Neural progenitor cell (in vitro differentiated cells): ENCODE measurements at places on chromosomes 16 and 17. TPM values are rescaled to one million over a fixed set of nuclear protein-coding genes. Genes with fewer than 3 reads are reported as not detected.

The ZNF18 gene
- total RNA-seq, result 10.8 and 15.9 TPM in 2 replicates

The SPN gene
- 0.02 and 0.25 TPM in 2 replicates for total RNA-seq

The CRISPLD2 gene
- 0.11 and 0.50 TPM in 2 replicates for total RNA-seq

The COTL1 gene
- 46.9 and 93.7 TPM in 2 replicates for total RNA-seq

The CDH8 gene
- total RNA-seq, result 23.7 and 31.4 TPM in 2 replicates

The HOXB1 gene
- total RNA-seq, result not detected in 2 replicates

DNA sequence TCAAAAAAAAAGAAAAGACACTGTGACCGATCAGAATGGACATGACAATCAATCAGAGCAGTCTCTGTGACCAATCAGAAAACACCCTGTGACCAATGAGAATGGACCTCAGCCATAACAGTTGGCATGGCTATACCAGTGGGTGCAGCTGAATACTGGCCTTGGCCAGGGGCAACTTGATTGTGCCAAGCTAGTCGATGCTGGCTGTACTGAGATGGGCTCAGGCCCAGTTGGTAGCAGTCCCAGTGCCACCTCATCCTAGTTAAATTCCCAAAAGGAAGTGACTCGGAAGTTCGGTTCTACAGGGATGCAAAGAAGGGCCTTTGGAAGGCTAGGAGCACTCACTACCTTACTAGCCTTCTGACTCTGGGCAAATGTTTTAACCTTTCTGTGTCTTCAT is 37.2 kb upstream of the BCO1 start:
- no peak for DNase-seq

GRCh38 chr16:72847187-72848027 is 200.5 kb downstream of the ZFHX3 start:
- DNase-seq, result peak; percentile 66

- peak; percentile 75 for DNase-seq
Observed at GRCh38 chr17:29291163-29291752, 2.7 kb downstream of the NUFIP2 start.

DNA sequence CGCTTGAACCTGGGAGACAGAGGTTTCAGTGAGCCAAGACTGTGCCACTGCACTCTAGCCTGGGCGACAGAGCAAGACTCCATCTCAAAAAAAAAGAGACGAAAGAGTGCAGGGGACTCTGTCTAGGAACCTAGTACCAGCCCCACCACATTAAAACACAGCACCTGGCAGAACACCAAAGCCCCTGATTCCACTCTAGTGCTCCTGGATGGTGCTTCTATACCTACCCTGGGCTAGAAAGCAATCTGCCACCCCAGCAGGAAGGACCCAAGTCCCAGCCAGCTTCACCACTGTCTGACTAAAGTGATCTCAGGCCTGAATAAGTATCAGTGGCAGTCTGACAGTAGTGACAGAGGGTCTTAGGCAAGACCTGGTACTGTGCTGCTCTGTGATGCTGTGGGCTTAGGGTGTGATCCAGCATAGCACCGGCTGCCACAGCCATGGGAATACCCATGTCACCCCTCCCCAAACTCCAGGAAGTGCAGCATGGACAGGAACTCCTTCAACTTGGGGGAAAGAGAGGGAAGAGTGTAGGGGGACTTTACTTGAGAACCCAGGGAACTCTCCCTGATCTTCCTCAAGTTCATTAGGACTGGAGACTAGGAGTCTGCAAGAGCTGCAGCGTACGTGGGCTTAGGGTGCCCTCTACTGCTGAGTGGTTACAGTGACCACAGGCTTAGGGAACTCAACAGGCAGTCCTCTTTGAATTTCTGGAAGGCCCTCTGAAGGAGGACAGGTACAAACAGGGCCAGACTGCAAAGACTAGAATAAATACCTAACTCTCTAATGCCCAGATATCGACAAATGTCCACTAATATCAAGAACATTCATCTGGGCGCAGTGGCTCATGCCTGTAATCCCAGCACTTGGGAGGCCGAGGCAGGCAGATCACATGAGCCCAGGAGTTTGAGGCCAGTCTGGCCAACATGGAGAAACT is 30.0 kb upstream of the RNF43 start:
- DNase-seq, result peak; percentile 88

DNA sequence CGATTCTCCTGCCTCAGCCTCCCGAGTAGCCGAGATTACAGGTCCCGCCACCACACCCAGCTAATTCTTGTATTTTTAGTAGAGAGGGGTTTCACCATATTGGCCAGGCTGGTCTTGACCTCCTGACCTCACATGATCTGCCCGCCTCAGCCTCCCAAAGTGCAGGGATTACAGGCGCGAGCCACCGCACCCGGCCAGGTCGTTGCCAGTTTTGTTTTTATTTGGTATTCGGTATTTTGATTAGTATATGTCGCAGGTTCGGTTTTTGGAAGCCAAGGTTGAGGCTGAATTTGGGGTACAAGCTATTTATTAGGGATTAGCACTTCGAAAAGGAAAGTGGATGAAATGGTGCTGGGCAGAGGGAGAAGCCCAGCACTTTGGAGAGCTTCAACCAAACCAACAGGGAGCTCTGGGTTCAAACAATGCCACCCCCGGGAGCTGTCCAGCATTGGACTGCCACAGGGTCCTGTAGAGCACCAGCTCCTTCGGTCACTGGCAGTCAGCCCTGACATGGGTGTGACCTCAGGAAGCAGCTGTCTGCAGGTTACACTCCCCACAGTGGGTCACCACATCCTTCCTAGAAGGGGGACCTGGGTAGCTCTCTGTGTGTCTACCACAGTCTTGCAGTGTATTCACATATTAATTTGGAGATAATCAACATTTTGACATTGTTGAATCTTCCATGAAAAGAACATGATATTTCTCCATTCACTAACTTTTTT is 1.5 kb upstream of the CLEC10A start:
- DNase-seq, result no peak

DNA sequence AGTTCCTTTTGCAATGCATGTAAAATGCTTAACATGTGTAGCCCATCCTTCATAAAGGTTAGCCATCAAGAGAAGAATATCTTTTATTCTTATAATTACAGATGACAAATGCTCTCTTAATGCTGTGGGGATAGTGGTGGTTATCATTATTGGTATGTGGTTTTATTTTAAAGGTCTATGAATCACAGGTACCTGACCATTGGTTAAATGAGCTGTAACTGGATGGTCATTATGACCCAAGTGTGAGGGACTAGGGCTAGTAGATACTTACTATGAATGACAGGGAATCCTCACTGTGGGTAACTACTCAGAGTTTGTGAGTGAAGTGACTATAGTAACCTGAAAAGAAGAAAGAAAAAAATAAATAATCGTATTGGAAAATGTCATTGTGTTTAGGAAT is 78.8 kb downstream of the CDRT15 start:
- DNase-seq, result no peak

DNA sequence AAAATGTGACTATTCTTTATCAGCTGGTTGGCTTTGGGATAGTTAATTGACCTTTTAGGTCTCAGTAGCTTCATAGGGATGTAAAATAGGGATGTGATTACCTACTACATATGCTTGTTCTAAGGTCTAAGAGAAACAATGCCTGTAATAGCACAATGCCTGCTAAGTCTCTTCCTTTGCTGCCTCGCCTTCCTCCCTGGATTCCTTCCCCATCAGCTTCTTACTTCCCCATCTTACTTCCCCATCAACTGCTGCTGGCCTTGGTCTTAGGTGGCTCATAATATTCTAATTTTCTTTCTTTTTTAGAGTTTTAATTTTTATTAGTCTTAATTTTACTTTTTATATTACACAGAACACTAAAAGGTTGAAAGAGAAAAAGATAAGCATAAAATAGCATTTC is 59.2 kb upstream of the GOT2 start:
- no peak for DNase-seq

DNA sequence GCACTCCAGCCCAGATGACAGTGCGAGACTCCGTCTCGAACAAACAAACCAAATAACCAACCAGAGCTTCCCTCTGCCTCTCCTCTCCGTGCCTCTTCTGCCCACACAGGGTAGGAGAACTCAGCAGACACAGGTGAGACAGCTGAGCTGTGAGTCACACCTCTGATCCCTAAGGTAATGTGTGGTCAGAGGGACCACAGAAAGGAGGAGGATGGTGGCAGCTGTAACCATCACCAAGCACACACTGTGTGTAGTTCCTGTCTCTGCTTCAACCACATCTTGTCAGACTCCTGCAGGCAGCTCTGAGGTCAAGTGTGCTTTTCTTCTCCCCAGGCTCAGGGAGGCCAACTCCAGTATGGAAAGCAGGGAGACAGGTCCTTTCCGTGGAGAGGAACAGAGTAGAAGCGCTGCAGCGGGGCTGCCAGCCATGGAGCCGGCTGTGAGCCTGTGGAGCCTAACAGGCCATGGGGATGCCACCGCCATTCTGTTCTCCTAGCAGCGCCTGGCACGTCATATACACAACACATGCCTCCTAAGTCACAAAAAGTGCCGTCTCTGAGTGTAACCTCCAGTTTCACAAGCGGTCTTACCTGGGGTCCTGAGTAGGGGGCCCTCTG is 7.1 kb downstream of the NUDT16L1 start:
- DNase-seq, result no peak

- DNase-seq, result no peak
Observed at GRCh38 chr17:34241062-34241461, 14.0 kb upstream of the CCL2 start.

DNA sequence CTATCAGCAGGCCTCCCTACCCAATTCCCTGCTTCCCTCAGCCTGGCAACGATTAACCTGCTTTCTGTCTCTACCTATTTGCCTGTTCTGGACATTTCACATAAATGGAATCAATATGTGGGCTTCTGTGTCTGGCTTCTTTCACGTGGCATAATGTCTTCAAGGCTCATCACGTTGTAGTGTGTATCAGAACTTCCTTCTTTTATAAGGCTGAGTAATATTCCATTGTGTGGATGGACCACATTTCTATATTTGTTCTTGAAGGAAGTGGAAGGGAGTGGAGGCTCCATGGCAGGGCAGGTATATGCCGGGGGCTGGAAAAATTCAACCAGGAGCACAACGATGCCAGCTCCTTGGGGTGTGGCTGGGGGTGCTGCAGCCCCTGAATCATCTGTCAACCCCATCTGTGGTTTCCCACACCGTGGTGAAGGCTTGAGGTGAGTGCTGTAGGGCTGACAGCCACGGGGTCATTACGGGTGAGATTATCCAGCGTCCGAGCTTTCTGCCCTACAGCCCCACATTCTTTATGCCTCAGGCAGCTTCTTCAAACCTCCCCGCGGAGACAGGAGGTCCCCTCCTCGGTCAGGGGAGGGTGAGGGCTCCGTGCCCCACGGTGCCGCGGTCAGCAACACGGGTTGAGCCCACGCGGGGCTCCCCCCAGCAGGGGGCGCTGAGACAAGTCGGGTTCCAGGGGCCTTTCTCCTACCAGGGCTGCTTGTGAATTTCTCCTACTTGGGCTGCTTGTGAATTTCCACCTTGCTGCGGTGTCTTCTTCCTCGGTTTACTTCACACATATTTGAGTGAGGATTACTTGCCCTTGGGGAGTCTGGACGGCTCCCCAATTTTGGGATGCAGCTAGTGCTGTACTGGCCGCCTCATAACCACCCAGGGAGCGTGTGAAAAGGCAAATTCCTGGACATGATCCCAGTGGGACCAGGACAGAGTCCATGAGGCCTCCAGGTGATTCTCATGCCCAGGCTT is 18.3 kb upstream of the WFIKKN2 start:
- peak; percentile 76 for DNase-seq

DNA sequence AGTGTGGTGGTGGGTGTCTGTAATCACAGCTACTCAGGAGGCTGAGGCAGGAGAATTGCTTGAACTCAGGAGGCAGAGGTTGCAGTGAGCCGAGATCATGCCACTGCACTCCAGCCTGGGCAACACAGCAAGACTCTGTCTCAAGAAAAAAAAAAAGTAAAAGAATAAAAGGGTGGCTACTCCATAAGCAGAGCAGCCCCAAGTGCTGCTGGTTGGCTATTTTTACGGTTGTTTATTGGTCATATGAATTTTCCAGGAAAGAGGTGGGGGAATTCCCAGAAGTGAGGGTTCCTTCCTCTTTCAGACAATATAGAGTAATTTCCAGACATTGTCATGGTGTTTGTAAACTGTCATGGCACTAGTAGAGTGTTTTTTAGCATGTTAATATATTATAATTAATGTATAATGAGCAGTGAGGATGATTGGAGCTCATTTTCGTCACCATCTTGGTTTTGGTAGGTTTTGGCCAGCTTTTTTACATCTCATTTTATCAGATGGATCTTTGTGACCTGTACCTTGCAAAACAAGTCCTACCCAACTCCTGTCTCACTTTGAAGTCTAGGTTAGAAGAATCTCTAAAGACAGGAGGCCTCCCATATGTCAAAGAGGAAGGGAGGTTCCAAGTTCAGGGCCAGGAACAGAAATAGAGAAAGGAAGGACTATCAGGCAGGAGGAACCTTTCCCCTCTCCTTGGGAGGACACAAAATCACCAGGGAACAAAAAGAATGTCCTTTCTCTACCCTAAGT is 39.1 kb downstream of the HOXB1 start:
- DNase-seq, result no peak

GRCh38 chr17:45248132-45248957 is 13.5 kb downstream of the SPATA32 start:
- peak; percentile 81 for DNase-seq

DNA sequence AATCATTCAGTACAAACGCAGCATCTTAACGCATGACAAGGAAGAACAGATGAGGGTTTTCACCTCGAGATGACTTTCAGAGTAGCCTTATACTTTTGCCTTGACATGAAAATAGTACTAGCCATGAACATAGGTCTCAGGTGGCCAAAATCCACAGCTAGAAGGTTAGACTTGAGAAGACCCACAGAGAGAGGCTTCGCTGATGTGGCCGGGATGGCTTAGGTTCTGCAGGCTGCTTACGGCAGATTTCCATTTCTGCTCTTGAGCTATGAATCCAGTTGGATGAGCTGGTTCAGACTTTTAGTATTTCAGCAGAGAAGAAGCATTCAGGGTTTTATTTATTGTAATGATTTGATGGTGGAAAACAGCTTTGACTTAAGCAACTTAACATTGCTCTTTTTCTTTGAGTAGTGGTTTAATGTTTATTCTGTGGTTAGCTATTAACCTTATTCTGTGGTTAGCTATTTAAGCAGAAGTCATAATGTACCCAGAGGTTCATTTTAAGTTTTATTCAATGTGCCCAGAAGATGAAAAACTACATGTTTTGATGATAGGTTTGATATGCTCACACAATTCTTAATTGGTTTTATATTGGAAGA is 7.6 kb downstream of the KRT24 start:
- DNase-seq, result no peak

- no peak for DNase-seq
Observed at GRCh38 chr16:52501746-52502145, 45.2 kb downstream of the TOX3 start.

GRCh38 chr17:77442976-77443747 is 302.4 kb downstream of the SEC14L1 start:
- no peak for DNase-seq

DNA sequence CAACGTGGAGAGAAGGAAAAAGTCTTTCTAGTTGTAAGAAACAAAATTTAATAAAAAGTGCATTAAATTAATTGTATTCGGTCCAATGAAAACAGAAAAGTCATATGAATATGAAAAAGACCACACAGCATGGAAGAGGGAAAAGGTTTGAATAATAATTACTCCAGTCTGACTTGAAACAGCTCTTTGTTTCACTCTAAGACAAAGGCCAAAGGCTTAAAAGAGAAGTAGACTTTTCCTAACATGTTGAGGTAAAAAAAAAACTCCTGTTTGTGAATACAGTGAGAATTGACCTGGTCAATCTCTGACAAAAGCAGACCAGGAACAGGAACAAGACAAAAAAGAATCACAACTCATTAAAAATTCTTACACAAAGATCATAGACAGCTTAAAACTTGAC is 429.8 kb downstream of the TOX3 start:
- DNase-seq, result no peak
